H4 (cell line): ENCODE measurements at places on chromosomes 2 and 18.

GRCh38 chr18:26405190-26405801, 143.1 kb downstream of the KCTD1 start:
- peak; percentile 23 for DNase-seq

DNA sequence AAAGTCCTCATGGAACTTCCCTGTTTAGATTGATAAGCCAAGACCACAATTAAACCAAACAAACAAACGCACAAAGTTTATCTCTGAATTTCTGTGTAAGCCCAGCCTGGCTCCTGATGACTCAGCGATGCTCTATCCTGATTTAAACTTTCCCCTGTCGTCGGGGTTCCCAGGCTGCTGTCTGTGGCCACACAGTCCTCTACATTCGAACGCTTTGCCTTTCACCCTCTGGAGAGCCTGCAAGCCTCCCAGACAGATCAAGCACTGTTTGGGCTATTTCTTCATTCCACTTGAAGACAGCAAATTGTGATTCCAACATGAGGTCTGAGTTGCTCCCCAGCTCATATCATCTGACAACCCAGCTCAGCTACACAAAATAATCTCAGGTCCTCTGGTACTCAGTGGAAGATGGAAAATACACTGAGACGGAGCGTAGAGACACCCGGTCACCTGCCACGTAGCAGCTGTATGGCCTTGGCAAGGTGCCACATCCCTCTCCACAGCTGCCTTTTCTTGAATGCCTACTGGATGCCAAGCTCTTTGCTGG, 51.2 kb downstream of the CYRIA start:
- peak; percentile 43 for DNase-seq

DNA sequence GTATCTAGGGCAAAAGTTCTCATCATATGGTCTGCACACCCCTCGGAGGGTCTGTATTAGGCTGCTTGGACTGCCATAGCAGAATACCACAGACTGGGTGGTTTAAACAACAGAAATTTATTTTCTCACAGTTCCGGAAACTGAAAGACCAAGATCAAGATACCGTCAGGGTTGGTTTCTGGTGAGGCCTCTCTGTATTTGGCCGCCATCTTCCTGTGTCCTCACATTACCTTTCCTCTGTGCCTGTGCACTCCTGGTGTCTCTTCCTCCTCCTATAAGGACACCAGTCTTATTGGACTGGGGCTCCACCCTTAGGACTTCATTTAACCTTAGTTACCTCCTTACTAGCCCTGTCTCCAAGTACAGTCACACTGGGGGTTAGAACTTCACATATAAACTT, 132.5 kb downstream of the NCOA1 start:
- DNase-seq: no peak

GRCh38 chr2:45945302-45945717, 293.8 kb downstream of the PRKCE start:
- no peak for DNase-seq

GRCh38 chr2:26126074-26126473, 46.8 kb upstream of the GAREM2 start:
- no peak for DNase-seq

GRCh38 chr2:70712916-70713315, 55.1 kb downstream of the ADD2 start:
- no peak for DNase-seq

DNA sequence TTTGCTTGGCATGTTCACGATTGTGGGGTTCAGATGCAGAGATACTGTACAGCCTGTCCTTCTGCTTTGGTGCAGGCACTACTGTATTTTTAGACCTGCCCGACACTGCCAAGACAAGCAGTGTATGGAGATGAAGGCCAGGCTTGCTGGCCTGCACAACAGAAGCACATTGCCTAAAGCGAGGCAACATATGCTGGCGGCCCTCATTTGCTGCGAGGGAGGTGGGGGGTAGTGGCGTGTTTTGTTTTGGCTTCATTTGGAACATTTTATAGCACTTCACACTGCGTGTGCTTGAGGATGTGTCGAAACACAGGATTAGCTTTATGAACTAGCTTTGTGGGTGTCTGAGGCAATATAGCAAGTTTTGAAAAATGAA, 27.0 kb downstream of the TMEM182 start:
- no peak for DNase-seq

- DNase-seq: no peak
Observed at GRCh38 chr18:11419338-11419737, 190.1 kb upstream of the SLC35G4 start.
